ENCODE measurements at places on chromosomes 5 and 9.

- no peak for DNase-seq
Measured at GRCh38 chr9:123548741-123549545, 192.9 kb downstream of the CRB2 start.

DNA sequence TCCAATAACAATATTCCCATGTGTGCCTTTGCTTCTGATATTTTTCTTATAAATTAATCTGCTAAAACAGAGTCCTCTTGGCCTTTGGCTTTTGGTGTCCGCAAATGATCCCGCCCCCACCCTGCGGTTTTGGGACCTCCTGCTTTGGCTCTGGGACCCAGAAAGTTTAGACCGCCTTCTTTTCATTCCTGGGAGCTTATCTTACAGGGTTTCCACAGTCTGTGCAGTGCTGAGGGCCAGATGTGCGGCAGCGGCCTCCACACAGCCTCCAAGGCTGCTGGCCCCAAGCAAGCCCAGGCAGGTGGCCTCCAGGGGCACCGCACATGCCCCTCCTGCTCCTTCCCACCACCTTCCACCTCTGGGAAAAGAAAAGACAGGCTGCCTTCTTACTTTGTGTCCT is 191.5 kb downstream of the ERCC6L2 start:
- DNase-seq, result no peak

- no peak for DNase-seq
Measured at GRCh38 chr5:134072471-134073210, 41.8 kb upstream of the TCF7 start.

DNA sequence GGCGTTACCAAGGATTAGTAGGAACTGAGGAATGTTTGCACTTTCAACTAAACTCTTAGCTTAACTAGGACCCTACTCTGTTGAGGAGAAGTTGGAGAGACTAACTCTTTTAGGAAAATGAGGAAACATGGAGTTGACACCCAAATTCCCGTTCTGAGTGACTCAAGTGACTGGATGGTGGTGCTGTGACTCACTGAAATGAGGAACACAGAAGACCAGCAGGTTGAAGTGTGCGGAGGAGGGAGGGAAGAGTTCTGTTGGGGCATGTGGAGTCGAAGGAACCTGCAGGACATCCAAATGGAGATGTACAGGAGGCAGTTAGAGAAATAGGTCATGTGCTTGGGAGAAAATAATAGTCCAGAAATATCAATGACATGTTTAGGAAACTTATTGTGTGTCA is 8.2 kb downstream of the HEXB start:
- no peak for DNase-seq

DNA sequence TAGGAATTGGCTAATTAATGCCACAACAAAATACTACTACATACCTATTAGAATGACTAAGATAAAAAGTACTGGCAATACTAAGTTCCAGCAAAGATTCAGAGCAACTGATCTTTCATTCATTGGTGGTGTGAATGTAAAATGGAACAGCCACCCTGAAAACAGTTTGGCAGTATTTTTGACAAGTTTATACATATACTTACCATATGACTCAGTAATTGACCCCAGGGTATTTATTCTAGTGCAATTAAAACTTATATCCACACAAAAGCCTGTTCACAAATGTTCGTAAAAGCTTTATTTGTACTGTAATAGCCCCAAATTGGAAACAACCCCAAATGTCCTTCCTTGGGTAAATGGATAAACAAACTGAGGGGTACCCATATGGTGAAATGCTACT is 270.8 kb upstream of the ACTBL2 start:
- no peak for DNase-seq

DNA sequence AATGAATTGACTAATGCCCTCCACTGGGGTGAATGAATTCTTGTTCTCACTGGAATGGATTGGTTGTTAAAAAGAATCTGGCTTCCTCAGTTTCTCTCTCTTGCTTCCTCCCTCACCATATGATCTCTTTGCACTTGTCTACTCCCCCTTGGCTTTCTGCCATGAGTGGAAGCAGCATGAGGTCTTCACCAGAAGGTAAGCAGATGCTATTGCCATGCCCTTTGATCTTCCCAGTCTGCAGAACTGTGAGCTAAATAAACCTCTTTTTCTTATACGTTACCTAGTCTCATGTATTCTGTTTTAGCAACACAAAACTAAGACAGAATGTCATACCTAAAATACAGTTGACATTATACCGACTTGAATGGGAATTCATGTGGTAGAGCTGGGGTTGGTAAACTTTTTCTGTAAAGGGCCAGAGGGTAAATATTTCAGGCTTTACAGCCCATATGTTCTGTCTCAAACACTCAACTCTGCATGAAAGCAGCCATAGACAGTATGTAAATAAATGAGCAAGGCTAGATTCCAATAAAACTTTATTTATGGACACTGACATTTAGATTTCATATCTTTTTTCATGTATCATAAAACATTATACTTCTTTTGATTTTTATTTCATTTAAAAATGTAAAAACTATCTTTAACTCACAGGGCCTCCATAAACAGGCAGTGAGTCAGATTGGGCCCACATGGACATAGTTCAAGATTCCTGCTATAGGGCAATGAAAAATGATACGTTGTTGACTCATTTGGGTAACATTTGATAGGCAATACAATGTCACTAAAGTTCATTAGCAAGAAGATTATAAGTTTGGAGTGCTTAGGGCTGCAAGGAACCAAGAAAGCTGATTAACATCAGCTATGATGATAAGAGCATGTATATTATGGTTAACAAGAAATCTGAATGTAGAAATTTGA is 79.4 kb upstream of the TLE4 start:
- DNase-seq, result no peak

GRCh38 chr5:142717582-142718215 is 31.8 kb upstream of the FGF1 start:
- DNase-seq, result no peak

DNA sequence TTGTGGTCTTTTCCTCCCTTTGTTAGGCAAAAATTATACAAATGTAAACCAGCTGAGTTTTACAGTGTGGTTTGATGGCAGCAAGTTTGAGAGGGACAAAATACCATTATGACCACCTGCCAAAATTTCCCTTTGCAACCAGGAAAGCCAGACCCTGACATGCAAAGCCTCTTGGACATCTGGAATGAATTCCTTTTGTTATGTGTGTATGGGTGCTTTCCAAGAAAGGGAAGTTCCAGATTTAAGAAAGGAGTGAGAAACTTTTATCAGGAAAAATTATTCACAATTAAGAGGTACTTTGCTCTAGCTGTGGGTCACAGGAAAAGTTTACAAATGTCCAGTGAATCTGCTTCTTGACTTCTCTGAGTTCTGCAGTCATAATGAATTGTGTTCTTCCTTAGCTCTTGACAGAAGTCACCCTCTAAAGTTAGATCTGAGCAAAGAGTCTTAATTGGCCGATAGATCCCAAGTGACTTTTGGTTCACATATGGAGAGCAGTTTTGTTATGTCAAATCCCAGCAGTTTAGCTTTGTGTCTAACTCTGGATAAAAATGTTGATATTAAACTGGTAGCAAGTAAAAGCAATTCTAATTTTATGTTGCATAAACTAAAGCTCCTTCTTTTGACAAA is 295.9 kb upstream of the ZNF608 start:
- no peak for DNase-seq

- DNase-seq, result no peak
Measured at GRCh38 chr5:91281401-91281800, 101.7 kb downstream of the ARRDC3 start.

DNA sequence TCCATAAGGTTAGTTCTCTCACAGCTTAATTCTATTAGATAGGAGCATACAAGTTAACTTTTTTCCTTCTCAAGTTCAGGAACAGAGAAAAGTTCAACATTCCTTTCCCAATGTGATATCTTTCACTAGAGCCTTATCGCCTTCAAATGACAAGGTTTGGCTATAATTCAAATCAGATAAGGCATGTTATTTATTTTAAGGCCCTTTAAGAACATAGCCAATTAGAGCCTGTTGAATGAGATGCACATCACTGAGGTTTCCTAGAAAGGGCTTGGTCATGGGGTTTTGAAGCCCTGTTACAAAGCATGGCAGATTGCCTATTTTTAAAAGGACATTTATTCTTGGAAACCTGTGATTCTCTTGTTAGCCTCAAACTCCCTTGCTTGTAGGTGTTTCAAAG is 123.4 kb downstream of the BASP1 start:
- no peak for DNase-seq

- no peak for DNase-seq
Measured at GRCh38 chr9:97874624-97875023, 21.6 kb downstream of the FOXE1 start.

DNA sequence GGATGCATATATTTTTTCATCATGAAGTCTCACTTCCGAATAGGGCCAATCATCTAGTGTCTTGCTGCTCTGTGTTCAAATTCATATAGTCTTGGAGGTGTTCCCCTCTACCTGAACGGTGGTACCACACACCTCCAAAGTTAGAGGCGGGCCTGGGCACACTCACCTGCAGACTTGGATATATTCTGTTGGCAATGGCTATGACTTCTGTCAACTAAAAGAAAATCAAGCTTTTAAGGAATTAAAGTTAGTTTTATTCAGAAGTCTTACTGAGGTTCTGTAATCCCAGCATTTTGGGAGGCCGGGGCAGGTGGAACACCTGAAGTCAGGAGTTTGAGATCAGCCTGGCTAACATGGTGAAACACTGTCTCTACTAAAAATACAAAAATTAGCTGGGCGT is 2.6 kb upstream of the NIPAL4 start:
- no peak for DNase-seq

- DNase-seq, result no peak
Measured at GRCh38 chr5:175056831-175057230, 332.4 kb downstream of the MSX2 start.

DNA sequence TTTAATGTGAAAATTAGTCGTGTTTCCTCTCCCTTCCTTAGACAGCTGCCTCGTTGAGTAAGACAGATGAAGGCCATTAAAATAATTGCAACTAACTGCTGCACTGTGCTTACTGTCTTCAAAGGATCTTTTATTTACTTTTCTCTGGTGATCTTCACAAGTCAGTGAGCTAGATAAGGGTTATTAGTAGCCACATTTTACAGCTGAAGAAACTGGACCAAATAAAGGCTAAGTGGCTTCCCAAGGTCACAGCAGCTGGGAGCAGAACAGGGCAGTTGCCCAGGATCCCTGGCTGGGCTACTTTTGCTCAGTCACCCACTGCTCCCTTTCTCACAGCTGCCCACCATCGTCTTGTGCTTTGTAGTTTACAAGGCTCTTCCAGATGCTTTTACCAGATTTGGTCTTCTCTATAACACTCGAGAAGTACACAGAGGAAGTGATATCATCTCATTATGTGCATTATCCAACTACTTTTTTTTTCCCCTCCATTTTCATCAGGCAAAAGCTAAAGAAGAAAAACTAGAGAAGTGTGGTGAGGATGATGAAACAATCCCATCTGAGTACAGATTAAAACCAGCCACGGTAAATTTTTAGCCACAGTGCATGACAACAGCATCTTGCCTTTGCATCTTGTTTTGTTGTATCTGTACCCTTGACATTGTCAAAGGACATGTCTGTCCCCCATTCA is 61.8 kb downstream of the ERAP1 start:
- no peak for DNase-seq

- DNase-seq, result no peak
Measured at GRCh38 chr5:68115584-68115983, 100.0 kb upstream of the PIK3R1 start.

DNA sequence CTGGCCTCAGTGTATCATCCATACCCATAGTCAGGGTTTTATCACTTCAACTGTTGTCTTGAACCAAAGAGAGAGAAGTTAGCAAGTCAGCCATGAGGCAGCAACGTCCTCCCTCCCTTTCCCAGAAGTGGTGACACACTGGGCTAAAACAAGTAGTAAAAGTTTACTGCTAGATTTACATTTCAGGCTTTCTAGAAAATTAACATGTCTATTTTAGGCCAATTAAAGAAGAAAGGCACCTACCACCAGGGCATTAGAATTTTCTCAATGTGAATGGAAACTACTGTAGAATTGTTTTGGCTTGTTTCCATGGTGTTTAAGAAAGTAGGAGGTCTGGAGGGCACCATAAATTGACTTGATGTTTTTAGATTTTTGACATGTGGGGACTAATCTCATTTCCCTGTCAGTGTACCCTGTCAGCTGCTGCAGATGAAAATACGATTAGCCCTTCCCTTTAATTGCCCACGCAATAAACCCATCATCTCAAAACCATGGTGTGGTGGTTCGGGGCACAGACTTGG is 121.8 kb upstream of the ELL2 start:
- no peak for DNase-seq

- no peak for DNase-seq
Measured at GRCh38 chr5:73448463-73449136, at the start of gene FOXD1. TSS of gene FOXD1 (minus strand) at chr5:73448777. CDS start at chr5:73448362, 415 bp downstream.

GRCh38 chr5:6159832-6160430 is 218.4 kb downstream of the MED10 start:
- no peak for DNase-seq

DNA sequence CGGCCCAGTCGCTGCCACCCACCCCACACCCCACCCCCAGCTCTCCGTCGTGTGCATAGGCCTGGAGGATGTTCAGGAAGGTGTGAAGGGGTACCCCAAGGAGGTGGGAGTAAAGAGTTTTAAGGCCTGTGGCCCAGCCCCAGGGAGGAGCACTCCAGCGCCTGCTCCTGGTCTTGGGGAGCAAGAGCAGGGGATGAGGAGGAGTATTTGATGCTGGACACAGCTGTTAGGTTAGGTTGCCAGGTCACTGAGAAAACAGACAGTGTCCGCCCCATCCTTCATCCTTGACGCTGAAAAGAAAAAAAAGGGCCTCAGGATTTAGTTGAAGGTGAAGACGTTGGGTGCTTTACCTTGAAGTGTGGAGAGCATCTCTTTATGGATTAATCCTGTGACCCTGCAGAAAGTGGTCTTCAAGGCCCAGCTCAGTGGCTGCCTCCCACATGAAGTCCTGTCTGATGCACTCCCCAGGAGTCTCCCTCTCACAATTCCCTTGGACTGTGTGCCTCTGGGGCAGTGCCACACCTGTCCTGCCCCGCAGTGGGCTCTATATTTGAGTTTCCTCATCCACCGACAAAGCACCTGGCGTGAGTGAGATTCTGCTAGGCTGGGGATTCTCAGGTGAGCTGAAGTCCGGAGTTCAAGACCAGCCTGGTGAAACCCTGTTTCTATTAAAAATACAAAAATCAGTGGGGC is 101.8 kb downstream of the SPRY4 start:
- no peak for DNase-seq

GRCh38 chr5:78530342-78531096 is 118.1 kb downstream of the LHFPL2 start:
- DNase-seq, result no peak

DNA sequence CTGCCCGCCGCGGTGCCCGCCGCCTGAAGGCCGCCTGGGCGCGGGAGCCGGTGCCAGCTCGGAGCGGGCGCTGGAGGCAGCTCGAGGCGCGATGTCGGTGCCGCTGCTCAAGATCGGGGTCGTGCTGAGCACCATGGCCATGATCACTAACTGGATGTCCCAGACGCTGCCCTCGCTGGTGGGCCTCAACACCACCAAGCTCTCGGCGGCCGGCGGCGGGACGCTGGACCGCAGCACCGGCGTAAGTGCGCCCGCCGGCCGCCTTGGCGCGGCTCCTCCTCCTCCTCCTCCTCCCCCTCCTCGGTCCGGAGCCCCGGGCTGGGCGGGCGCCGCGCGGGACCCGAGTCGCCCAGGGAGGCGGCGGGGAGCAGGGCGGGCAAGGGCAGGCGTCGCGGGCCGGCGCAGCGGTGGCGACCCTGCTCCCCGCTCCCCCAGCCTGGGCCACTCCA is 455 bp downstream of the OLFM1 start:
- DNase-seq, result no peak

Data from T follicular helper cell (primary cell).